ENCODE measurements at places on chromosomes 6 and 20.
A peak's percentile ranks its signal among the peaks of the same experiment; 100 is the strongest.

DNA sequence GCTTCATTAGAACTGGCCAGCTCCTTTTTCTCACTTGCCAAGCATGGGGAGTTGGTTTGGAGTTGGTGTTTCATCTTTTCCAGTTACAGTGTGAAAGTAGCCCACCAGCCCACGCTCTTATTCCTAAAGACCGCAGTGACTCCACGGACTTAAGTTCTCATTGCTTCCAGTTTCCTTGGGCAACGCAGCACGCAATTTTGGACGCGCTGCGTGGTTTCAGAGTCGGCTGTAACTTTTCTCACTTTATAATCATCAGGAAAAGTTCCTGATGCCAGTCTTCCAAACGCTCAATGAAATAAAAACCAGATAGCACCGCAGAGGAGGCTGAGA is 381 bp upstream of the PEX7 start:
- peak; percentile 47 for DNase-seq

DNA sequence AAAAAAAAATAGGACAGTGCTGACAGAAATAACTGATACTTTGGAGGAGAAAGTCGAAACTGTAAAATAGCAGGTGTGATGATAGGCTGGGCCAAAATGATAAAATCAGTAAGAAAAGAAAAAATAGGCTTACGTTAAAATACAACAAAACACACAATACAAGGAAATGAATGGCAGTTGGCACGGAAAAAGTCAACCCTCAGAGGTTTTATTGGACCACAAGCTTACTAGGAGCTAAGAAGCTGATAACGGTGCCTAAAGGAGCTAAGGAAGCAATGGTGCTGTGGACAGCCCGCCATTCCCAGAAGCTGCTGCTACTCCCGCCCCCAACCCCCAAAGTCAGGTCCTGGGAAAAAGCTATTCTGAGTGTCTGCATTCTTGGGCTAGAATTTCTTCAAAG is 55.9 kb upstream of the RNF146 start:
- DNase-seq: no peak

- DNase-seq: no peak
Observed at GRCh38 chr6:118377711-118378414, 170.2 kb upstream of the PLN start.

DNA sequence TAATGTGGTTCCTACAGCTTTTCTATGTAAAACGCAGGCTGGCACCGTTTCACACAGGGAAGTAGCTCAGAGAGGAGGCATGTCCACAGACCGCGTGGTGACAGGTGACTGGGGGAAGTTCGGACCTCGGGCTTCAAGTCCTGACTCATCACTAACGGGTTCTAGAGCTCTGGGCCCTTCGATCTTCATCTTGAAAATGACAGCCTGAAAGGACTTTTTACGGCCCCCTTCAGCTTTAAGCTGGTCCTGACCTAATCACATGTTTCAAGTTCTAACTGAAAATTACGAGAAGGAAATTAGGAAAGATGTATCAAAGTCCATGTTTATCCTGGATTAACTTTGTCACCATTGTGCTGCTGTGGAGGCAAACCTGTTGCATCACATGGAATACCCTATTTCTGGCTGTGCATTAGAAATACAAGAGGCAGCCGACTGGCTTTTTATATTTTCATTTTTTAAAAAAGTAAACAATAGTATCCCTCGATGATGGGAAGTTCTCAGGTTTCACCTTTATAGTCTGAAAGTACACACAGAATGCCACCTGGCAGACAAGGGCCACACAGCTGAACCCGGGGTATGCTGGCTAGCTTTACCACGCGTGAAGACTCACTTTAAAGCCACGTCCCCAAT is 2.0 kb downstream of the MAN1A1 start:
- DNase-seq: peak; percentile 49

GRCh38 chr6:5950361-5950785 is 56.4 kb downstream of the NRN1 start:
- DNase-seq: peak; percentile 50

GRCh38 chr6:1020133-1020532 is 291.8 kb upstream of the FOXQ1 start:
- DNase-seq: no peak

DNA sequence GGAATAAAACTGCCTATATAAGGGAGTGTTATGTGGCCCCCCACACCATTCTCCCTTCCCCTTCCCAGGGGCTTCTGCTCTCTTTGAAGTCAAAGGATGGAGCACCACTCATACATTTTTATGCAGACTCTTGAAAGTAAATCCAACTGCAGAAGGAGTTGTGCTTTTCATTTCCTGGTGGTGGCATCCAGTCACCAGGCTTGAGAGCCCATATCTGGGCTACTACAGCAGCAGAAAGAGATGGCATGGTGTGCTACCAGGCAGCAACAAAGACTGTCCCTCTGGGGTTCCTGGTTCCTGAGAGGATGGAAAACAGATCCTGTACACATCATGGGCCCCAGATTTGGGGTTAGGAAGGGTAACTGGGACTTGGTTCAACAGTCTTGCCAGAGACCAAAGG is 226.4 kb downstream of the CLIC5 start:
- peak; percentile 20 for DNase-seq

GRCh38 chr6:33095681-33096080 is 19.9 kb downstream of the HLA-DPB1 start:
- DNase-seq: no peak

DNA sequence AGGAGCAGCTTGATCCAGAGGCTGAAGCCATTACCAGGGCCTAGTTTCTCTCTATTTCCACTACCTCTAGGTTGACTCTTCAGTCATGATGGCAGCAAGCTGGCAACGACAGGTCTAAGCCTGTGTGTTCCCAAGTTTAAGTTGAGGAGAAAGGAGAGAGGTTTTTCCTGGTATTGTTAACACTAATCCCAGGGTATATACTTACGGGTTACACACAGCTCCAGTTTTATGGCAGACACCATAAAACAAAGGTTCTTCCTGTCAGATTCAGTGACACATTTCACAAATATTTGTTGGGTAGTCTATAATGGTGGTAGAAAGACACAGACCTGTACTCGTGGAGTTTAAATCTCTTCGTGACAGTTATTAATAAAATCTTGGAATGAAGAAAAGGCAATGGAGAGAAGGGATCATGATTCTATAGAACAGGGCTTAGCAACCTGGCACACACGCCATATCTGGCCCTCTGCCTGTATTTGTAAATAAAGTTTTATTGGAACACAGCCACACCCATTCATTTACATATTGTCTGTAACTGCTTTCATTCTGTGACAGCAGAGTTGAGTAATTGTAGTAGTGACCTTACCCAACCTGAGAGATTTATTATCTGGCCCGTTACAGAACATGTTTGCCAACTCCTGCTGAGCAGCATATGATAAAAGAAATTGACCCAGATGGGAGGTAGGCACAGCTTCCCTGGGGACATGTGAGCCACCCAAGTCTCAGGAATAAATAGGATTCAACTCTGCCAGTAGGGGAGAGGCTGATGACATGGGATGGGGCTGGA is 323.3 kb downstream of the CDH4 start:
- DNase-seq: no peak

GRCh38 chr20:63678071-63678470 is 18.4 kb upstream of the TNFRSF6B start:
- DNase-seq: no peak

- no peak for DNase-seq
Observed at GRCh38 chr6:2179950-2180349, 65.5 kb downstream of the GMDS start.
